ENCODE measurements at places on chromosomes 4 and X.

DNA sequence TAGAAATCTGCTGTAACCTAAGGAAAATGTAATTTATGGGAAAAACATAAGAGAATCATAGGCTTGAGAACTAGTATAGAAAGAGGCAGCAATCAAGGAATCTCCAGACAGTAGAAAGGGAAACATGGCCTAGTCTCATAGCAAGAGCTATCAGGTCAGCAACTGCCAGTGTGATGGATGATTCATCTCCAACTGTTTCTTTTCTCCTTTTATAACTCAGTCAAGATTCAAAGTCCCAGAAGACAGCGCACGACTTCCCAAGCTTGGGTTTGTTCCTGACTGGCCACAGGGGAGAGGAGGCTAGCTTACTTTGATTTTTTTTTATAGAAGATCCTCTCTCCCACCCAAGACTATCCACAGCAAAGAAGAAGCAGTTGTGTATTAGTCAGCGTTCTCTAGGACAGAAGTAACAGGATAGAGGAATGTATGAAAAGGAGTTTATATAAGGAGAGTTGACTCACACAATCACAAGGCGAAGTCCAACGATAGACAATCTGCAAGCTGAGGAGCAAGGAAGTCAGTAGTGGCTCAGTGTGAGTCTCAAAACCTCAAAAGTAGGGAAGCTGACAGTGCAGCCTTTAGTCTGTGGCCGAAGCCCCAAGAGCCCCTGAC is 181.5 kb downstream of the GC start:
- ATAC-seq, result no peak

GRCh38 chr4:86961605-86962295 is 26.9 kb downstream of the AFF1 start:
- ATAC-seq, result no peak

- no peak for ATAC-seq
These were observed 41.9 kb upstream of the PDHA2 start for GRCh38 chr4:95798003-95798402.

- no peak for ATAC-seq
These were observed 12.2 kb upstream of the ASMTL start for GRCh38 chrX:1464971-1465285.

DNA sequence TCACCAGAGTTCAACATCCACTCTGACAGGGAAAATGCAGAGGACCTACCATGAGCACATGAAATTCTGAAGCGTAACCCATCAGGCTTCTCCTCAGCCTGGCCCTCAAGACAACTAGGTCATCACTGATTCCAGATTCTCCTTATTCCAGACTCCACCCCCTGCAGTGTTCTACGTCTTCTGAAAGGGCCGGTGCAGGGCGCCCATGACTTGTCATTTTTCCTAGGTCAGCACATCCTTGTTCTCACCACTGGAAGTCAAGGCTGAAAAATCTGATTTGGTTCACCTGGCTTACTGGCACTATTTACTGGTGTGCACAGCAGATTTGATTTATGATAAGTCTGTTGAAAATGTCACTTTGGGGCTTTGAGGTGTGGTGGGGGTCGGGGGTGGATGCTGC is 140.9 kb upstream of the KLF3 start:
- ATAC-seq, result no peak
